ENCODE measurements at places on chromosomes 12 and 14.

DNA sequence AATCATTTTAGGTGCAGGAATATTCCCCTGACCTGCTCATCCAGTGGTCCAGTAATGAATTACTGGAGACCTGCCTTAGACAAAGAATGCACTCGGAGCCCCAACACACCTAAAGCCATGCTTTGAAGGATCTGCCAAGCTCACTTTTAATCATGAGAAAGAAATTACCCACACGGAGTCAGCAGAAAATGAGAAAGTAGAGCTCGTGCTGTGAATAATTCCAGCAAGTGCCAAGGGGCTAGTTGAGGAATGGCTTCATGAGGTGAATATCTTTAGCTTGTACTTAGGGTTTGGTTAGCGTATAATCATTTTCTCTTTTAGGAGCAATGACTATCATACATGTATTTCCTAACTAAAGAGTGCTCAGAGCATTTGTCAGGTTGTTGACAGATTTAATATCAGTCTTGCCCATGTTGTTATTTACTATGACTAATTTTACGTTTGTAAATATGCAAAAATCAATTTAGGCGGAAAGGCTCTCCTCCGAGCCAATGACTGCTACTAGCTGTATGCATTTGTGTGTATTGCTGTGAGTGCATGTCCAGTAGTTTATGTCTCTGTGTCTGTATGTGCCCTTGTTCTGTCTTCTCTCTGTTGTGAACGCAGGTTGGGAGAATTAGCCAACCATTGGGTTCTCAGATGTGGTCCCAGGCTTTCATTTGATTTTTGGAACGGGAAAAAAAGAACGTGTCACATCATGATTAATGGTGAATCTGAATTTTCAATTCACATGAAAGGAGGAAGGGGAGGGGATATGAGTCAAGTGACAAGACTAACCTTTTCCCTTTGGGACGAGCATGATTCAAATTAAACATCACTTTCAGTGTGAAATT, 98.4 kb downstream of the RMST start:
- DNase-seq = no peak

GRCh38 chr12:790608-791007, 38.2 kb downstream of the WNK1 start:
- DNase-seq = no peak

DNA sequence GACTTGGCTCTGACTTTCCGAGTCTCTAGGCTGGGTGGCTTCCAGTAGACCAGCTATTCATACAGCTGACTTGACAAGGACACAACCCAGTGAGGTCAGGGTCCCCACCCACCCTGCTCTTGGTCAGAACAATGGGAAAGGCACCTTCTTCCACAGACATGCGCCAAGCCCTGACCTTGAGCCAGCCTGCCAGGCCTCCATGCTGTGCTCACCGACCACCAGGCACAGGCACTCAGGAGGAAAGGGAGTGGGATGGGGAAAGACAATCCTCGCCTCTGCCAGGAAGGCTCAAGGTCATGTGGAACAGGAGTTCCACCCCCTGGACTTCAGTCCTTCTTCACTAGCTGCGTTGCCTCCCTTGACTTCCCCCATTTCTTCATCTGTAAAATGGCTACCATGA, 31.4 kb downstream of the GALNT16 start:
- DNase-seq = no peak

GRCh38 chr12:12115514-12115913, 44.8 kb downstream of the BCL2L14 start:
- DNase-seq = no peak

GRCh38 chr12:128468926-128469325, 202.0 kb downstream of the TMEM132C start:
- no peak for DNase-seq

DNA sequence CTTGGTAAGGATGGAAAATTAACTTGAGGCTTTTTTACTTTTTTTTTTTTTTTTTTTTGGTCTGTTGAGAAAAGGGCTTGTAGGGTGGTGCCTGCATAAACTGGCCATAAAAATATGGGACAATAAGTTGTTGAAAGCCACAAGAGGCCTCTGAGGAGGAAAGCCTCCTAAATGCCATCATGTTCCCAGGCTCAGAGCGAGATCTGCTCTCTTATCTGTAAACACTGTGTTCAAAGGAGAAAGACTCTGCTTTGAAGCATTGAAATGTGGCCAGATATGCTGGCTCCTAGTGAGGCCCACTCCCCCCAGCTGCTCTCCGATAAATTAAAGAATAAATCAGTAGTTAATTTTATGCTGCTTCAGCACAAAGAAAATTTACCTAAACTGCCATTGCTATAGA, 504.9 kb downstream of the DIO2 start:
- no peak for DNase-seq

GRCh38 chr12:111616177-111616623, 17.1 kb upstream of the ATXN2 start:
- DNase-seq = no peak

- no peak for DNase-seq
Measured at GRCh38 chr14:100543471-100544455, 43.5 kb downstream of the BEGAIN start.
